ENCODE measurements at places on chromosomes 13 and 19.

- no peak for DNase-seq
Measured at GRCh38 chr19:33231511-33231910, 5.9 kb upstream of the SLC7A10 start.

- no peak for DNase-seq
Measured at GRCh38 chr13:24274452-24275021, 34.8 kb upstream of the C1QTNF9 start.

- no peak for DNase-seq
Measured at GRCh38 chr19:7427944-7428343, 60.9 kb downstream of the PEX11G start.

GRCh38 chr19:33394723-33395560, 21.4 kb downstream of the CEBPG start:
- DNase-seq = no peak

GRCh38 chr13:108342369-108343289, 73.1 kb downstream of the TNFSF13B start:
- peak; percentile 41 for DNase-seq

DNA sequence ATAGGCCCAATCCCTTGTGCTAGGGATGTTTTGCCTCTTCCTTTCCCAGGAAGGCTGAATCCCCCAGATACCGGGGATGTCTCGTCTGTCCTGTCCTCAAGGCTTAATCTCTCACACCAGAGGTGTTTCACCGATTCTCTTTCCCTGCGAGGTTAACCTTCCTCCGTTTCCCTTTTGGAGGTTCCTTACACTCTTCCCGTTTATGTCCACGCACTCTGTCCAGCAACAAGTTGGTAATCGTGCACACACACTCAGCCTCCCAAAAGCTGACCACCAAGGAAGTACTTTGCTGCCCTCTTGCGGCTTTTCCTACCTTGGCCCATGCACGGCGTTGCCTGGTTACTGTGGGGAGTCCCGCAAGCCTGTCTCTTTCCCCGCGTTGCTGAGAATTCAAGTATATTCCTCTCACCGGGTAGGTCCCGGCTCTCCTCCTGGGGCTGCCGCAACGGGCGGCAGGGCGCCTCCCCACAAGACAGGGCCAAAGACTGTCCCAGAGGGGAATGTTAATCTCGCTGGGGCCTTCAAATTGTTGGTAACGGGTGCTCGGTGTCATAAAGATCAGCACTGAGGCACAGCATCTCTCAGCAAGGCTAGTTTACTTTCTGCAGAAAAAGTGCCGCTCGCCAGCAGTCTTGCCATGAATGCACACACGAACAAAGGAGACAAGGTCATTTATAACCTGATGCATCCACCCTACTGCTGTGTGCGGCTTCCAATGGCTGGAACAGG, 36.7 kb upstream of the CD177 start:
- DNase-seq = peak; percentile 94

- DNase-seq = peak; percentile 87
Measured at GRCh38 chr13:99656844-99657381, 155.6 kb downstream of the TM9SF2 start.

- DNase-seq = peak; percentile 41
Measured at GRCh38 chr13:67228031-67228430, 2.1 kb downstream of the PCDH9 start.

- DNase-seq = no peak
Measured at GRCh38 chr13:69487576-69487975, 620.0 kb upstream of the ATXN8OS start.

DNA sequence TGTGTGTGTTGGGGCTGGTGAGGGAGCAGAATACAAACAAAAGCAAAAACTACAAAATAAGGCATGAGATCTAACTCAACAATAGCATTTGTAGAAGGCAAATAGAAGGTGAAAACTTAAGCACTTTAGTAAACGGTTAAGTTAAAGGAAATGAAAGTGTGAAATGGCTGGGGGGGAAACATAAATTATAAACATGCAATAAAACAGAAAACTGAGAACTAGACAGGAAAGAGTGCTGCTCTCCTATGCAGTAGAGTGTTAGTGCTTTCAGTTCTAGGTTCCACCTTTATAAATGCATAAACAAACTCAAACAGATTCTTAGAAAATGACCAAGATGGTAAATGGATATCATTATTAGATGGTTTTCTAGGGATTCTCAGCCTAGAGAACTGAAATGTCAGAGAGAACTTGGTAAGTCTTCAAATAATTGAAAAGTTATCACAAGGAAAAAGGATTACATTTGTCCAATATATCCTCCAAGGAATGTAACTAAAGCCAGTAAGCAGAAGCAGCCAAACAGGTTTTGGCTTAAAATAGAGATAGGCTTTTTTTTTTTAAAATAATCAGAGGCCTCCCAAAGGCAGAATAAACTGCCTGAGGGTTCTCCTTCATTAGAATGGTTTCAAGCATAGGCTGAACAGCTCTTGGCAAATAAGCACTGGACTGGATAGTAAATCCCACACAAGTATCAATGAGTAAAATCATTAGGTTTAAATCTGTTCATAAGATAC, 23.3 kb downstream of the RBM26 start:
- no peak for DNase-seq

- peak; percentile 19 for DNase-seq
Measured at GRCh38 chr13:20869540-20869939, 33.0 kb downstream of the XPO4 start.

DNA sequence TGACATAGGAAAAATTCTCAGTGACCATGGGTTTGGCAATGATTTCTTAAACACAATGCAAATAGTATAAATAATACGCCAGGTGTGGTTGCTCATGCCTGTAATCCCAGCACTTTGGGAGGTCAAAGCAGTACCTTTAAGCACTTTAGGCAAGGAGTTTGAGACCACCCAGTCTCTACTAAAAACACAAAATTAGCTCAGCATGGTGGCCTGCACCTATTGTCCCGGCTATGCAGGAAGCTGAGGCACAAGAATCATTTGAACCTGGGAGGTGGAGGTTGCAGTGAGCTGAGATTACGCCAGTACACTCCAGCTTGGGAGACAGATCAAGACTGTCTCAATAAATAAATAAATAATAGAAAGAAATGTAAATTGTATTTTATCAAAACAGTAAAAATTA, 356.5 kb upstream of the SLITRK6 start:
- DNase-seq = no peak

GRCh38 chr13:113817860-113818691, 45.8 kb downstream of the GAS6 start:
- DNase-seq = no peak

GRCh38 chr13:40060296-40061007, 405.0 kb downstream of the COG6 start:
- DNase-seq = no peak

DNA sequence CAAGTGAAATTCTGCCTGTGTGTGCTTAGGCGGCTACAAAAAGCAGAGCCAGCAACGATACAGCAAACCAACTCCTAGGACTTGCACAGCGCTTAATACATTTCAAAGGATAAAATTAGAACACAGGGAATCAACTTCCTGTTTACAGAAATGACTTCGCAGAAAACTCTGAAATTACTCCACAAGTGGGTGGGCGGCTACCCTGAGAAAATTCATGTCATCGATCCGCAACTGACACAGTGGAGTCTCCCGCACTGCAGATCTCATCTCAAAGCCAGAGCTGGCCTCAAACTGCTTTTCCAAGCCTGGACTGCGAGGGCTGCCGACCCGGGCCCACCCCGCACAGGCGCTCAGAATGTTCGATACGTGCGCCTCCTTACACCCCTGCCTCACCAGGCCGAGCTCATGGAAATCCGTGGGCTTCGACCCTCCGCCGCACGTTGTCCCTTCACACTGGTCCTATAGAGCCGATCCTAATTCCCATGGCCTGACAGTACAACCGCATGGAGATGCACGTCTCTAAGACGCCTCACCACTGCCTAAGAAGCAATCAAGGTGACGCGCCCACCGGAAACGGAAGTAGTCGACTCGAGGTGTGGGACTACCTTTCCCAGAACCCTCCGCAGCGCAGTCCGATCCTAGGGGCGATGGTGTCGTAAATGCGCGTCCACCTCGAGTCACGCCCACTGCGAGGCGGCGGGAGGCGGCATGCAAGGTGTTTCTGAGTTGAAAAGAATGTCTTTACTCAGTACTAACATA, at the start of gene ZNF229:
TSS of gene ZNF229 (minus strand) at position 557 of the 759 bp plus-strand sequence. CDS start 5,625 bp downstream, outside the sequence.
- peak; percentile 90 for DNase-seq

DNA sequence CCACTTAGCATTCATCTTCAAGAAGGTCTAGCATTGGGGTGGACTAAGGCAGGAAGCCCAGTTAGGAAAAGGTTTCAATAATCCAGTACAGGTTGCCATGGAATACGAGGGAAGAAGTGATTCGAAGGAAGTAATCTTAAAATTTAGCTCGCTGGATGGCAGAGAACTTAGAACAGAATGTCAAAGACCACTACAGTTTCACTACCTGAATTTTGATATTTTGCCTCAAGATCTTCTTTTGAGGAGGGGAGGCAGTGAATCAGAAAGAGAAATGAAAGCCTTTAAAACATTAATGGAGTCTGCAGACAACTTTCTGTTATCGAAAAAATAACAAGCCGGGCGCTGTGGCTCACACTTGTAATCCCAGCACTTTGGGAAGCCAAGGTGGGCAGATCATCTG, 7.0 kb upstream of the RAB8A start:
- DNase-seq = no peak

DNA sequence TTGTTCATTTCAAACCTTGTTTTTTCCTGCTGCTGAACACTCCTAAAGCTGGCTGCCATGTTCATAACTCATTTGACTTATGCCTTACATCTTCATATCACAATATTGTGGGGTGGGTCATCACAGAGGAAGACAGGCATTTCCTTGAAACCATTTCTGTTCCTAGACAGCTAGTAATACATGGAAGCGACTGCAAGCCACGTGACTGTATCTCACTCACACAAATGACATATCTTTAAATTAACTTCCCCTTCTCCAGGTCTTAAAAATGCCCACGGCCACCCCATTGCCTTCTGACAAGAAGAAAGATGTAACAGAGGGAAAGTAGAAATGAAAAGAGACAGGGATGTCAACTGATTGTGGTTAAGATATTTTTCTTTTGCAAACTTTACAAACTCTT, 236.8 kb downstream of the LMO7 start:
- no peak for DNase-seq

DNA sequence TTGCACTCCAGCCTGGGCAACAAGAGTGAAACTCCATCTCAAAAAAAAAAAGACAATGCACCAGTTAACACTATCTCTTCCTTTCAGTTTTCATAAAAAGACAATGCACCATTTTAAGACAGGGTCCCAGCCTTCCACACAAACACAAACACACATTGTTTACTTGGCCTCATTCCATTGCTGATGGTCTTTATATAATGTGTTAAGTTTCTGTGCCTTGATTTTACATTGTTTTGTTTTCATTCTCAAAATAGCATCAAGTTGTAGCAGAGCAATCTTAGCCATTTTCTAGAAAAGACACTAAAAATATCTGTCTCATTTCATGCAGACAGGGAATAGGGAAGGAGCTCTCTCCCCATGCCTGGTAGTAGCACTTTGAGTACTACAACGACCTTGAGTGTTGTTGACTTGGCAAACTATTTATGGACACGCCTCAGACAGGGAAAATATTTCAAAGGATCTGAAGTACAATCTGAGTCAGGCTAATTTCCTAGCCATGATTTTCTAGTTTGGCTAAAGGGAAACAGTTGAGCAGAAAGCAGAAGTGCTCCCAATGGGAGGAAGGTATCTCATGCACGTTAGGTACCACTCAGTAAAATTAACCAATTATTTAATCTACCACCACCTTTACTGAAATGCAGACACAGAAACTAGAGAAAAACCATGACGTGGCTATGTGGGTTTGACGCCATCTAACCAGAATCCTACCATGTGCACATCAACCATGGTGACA, 120.6 kb downstream of the ABCC4 start:
- DNase-seq = no peak

GRCh38 chr13:110298505-110299282, 8.3 kb downstream of the COL4A1 start:
- no peak for DNase-seq

- DNase-seq = no peak
Measured at GRCh38 chr13:98940325-98941001, 37.4 kb downstream of the DOCK9 start.

GRCh38 chr13:68185444-68186141, 955.5 kb upstream of the PCDH9 start:
- DNase-seq = no peak

- DNase-seq = peak; percentile 97
Measured at GRCh38 chr19:30631033-30631370, 258.8 kb downstream of the ZNF536 start.

- DNase-seq = peak; percentile 51
Measured at GRCh38 chr13:99659226-99659625, 158.0 kb downstream of the TM9SF2 start.

GRCh38 chr19:49057636-49058234, at the start of gene CGB7:
TSS of gene CGB7 (minus strand) at chr19:49057749. CDS start at chr19:49055375, 2,374 bp downstream.
- DNase-seq = no peak

- no peak for DNase-seq
Measured at GRCh38 chr19:43518051-43518450, 8.9 kb downstream of the ETHE1 start.

DNA sequence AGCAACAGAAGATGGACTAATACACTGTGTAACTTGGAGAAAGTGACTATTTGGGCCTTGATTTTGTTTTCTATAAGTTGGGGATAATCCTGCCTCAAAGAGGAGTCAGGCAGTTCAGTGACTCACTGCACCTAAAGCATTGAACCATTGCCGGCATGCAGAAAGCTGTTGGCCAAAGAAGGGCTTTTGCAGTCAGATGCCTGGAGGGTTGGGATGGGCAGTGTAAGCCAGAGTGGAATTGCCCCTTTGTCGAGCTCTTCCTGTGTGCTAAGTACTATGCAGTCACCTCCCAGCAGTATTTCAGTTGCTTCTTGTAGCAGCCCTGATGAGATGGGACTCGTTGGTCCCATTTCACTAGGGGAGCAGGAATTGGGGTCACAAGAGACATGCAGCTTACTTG, 11.1 kb downstream of the ZNF473 start:
- no peak for DNase-seq

DNA sequence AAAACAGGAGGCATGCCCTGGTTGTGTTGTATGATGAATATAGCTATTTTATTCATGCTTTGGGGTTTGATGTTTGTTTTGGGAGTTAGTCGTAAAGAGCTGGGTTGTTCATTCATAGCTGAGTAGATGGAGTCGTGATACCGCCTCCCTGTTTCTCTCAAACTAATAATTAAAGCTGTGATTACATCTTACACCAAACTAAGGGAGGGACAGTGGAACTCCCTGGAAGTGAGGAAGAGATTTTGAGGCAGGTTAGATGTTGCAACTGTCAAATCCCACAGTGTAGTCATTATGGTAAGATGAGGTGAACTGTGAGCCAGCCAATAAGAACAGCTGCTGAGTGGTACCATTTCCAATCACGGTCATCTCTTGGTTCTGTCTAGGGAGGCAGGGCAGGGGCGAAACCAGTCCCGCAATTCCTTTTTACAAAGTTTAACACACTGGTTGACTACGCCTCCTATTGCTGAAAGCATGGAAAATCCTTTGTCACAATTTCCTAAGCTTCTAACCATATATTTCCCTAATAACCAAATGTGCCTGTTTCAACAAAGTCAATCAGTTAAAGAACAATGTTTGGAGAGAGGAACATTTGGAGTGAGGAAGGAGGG, 207.6 kb upstream of the SERP2 start:
- no peak for DNase-seq

- peak; percentile 94 for DNase-seq
Measured at GRCh38 chr13:77728265-77729125, 31.0 kb downstream of the SLAIN1 start.
